ENCODE measurements at places on chromosomes 4 and X.

DNA sequence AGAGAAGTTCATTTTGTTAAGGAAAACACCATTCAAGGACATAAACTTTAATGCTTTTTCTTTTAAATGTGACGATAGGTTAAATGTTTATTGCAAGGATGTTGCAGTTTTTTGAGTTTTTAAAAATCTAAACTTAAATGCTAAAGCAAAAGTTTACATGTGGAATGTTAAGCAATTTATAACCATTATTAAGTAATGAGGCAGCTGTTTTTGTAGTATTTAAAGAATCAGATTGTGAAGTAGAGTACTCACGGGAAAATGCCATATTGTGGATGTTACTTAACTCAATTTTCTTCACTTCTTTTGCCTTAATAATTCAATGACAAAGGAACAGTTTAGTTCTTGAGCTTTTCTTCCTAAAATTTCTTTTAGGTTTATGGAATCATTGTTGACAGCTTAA lies 43.5 kb downstream of the UBE2K start:
- no peak for DNase-seq

DNA sequence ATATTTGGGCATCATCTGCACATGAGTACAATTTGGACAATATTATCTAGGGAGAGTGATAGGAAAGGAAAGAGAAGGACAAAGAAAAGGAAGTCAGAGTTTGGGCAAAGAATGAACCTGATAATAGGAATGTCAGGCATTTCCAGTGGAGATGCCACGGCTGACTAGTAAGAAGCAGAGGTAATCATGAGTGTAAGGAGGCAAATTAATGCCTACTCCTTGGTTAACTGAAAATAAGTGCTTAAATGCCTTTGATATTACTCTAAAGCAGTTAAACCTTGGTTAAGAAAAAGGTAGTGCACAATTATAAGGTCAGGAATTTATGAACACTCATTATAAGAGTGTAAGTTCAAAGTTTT lies 99.2 kb upstream of the DDIT4L start:
- no peak for DNase-seq

GRCh38 chr4:105236202-105236915 lies 89.7 kb downstream of the TET2 start:
- no peak for DNase-seq

- DNase-seq: no peak
Observed at GRCh38 chr4:158316264-158316663, 106.0 kb downstream of the TMEM144 start.

DNA sequence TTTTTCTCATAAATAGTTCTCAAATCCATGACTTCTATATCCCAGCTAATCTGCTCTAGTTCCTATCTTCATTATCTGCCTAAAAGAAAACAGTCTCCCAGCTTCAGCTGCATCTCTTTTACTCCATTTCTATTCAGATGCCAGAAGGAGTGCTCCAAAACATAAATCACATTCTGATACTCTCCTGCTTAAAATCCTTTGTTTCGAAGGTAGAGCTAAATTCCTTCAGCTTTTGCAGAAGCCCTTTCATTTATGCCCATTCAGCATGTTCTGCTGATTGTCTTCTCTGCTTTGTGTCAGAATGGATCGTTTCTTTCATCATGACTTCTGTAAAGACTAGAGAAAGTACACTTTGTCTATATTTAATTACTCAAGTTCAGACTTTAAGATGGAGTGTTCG lies 440.1 kb upstream of the SMIM31 start:
- no peak for DNase-seq

DNA sequence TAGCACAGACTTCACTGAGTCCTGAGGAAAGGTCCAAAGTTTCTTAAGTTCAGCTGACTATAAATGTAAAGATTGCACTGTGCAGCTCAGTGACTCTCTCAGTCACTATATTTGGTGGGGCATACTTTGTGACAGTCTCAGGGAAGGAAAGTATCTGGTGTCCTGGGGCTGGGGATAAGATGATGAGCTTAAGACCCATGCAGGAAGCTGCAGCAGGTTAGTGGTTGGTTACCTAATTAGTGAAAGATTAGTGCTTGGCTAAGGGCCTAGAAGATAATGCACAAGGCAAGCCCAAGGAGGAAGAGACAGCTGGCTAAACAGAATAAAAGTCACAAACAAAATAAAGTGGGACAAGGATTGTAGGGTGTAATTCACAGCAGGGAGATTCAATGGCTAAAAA lies 25.4 kb upstream of the SLITRK4 start:
- no peak for DNase-seq

GRCh38 chr4:169774466-169775445 lies 17.0 kb upstream of the HPF1 start:
- DNase-seq: no peak

DNA sequence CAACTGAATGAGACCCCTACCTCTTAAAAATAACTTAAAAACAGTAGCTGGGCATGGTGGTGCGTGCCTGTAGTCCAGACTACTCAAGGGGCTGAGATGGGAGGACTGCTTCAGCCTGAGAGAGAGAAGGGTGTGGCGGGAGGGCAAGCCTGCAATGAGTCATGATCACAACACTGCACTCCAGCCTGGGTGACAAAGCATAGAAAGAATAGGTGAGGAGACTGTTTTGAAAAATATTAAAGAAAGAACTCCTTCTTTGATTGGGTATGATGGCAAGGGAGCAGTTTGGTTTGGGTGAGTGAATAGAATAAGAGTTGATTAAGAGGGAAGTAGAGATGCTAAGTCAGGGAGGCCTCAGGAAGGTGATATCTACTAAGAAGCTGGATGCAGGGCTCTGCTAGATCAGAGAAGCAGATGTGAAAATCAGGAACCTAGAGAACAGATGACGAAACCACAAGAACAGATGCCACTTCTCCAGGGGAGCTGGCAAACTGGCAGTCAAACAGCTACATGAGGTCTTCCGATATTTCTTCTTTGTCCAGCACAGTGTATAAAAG lies 318.6 kb downstream of the OPHN1 start:
- DNase-seq: no peak

DNA sequence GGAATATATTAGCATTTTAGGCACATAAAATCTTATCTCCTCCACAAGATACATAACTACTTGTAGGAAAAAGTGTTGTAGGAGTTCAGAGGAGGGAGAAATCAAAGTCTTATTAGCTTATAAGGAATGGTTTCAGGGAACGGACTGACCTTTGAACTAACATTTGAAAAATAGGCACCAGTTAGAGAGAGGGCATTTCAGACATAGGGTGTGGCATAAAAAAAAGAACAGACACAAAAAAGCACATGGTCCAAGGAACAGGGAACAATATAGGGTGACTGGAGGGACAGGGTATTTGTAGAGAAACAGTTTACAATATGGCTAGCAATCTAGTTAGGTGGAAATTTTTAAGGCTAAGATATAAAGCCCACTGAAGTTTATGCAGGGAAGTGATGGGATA lies 6.4 kb downstream of the ABCB7 start:
- no peak for DNase-seq

- DNase-seq: no peak
Observed at GRCh38 chr4:183627979-183628588, 30.9 kb downstream of the RWDD4 start.

DNA sequence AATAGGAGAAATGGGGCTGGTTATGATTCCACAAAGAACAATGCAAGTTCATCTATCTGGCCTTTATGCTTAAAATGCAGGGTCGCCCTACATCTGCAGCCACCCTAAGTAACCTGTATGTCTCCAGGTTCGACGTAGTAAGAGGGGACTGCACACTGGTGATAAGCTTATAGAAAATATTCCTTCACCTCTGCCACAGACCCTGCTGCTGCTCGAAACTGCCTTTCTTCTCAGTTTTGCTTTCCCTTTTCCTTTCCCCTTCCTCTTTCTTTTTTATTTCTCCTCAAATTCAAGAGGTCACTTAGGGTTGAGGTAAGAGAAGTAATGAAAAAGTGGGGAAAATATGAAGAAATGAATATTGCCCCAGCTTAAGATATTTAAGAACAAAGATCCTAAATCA lies 123.5 kb downstream of the DCHS2 start:
- DNase-seq: no peak

GRCh38 chrX:39773923-39774773 lies 323.6 kb downstream of the BCOR start:
- DNase-seq: no peak

DNA sequence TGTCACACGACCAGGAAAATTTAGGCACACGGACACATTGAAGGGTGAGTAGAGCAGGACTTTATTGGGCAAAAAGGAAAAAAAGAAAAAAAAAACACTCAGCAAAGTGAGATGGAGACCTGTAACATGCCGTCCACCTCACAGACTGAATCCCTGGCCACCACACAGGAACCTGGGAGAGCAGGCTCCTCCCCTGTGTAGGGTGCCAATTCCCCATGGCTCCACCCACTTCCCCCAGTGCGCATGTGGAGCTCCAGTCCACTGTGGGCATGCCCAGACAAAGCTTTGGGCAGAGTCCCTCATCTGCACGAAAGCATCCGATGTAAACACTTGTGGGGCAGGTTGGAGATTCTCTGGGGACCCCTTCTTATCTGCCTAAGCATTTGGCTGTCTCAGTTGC lies 23.6 kb upstream of the CBR4 start:
- DNase-seq: no peak

DNA sequence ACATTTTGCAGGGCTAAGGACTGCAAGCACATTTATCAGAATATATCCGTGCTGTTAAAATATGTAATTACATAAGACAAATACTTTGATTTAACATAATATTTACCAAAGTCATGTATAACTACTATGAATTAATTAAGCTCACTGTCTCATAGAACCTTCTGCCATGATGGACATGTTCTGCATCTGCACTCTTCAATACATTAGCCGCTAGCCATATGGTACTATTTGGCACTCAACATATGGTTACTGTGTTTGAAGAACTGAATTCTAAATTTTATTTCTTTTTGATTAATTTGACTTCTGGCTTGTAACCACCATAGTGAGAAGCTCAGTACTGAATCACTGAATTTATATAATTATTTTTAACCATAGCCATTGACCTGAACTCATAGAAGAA lies 427.0 kb upstream of the TRAM1L1 start:
- DNase-seq: no peak

DNA sequence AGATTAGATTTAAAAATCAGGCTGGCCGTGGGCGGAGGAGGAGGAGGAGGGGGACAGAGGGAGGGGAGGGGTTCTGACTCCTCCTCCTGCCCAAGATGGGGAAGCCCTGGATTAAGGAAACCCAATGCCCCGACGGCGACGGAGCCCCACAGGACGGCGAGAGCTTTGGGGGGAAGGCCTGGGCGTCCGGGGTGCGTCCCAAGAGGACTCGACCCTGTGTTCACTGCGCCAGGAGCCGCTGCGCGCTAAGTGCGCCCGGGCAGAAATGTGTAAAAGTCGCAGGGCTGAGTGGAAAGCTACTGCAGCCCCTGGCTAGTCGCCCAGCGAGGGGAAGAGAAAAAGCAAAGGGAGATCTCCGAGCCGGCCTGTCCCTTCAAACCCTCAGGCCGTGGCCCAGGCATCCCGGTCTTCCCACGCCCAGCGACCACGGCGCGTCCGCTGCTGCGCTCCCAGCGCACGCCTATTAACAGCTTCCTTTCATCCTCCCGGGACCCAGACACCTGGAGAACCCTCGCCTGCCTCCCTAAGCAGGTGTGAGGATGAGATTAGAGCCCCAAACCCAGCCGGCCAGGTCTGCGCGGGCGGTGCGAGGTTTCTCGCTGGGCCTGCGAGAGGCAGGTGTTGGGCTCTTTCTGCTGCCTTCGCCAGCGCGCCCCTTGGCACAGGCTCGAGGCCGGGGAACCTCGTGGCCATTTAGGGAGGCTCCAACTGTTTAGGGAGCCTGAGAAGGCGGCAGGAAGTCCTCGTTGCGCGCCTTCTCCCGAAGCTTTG lies 1.4 kb upstream of the RPS6KA3 start:
- DNase-seq: peak; percentile 7

- no peak for DNase-seq
Observed at GRCh38 chrX:74231625-74232024, 72.4 kb upstream of the ZCCHC13 start.

- no peak for DNase-seq
Observed at GRCh38 chr4:10196191-10196590, 79.6 kb upstream of the WDR1 start.

GRCh38 chrX:153924149-153924861 lies 1.8 kb downstream of the ARHGAP4 start:
- DNase-seq: no peak

DNA sequence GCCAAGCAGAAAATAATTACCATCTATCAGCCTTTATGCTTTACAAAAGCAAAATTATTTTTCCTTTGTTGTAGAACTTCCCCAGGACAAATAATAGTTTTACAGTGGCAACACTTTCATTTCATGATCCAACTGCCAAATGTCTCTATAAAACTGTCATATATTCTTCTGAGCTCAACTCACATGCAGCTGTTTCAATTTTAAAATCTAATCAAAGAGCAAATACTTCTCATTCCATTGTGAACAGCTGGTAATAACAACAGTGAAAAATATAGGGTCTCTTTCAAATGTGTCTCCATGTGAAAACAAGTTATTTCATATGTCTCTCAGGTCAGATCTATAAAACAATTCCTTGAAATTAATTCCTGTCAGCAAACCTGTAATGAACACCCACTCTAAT lies 270.6 kb upstream of the SLC7A11 start:
- no peak for DNase-seq

DNA sequence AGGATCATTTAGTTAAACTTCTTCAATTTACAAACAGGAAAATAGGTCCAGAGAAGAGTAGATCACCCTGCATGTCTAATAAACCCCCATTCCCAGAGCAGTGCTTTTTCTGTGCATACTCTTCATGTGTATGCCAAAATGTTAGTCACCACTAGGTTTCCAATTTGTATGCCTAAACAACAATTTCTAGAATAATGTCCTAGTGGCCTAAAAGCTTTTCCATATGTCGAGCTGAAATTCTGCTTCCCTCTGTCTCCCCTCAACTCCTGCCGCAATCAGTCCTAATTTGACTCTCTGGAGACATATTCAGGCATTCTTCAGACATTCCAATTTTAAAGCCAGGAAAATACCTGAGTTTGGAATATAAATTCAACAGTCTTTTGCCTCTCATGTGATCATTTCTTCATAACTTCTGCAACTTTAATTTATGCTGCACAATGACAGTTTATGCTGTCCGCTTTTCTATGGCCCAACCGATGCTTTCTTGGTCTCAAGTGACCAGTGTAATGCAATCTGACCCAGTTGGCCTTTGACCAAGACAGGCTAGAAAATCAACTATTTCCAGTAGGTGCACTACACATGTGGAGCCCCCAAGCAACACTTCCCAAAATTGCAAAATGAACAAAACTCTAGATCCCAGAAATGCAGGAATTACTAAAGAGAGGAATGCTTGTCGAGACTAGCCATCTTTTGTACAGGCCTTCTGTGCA lies 122.9 kb upstream of the FMR1 start:
- no peak for DNase-seq

GRCh38 chrX:23434356-23434884 lies 99.8 kb downstream of the PTCHD1 start:
- no peak for DNase-seq

GRCh38 chrX:47248576-47248975 lies 15.8 kb downstream of the USP11 start:
- no peak for DNase-seq

GRCh38 chr4:77097611-77098010 lies 21.8 kb upstream of the CCNI start:
- no peak for DNase-seq

- no peak for DNase-seq
Observed at GRCh38 chr4:84973856-84974255, 7.4 kb upstream of the WDFY3 start.

- no peak for DNase-seq
Observed at GRCh38 chr4:11843340-11843739, 414.6 kb upstream of the HS3ST1 start.

Data from NCI-H1930 (cell line).